HT-29 (cell line): ENCODE measurements at places on chromosomes 7 and 10.

- no peak for DNase-seq
These were observed 20.3 kb upstream of the IGF2BP3 start for GRCh38 chr7:23490357-23491135.

DNA sequence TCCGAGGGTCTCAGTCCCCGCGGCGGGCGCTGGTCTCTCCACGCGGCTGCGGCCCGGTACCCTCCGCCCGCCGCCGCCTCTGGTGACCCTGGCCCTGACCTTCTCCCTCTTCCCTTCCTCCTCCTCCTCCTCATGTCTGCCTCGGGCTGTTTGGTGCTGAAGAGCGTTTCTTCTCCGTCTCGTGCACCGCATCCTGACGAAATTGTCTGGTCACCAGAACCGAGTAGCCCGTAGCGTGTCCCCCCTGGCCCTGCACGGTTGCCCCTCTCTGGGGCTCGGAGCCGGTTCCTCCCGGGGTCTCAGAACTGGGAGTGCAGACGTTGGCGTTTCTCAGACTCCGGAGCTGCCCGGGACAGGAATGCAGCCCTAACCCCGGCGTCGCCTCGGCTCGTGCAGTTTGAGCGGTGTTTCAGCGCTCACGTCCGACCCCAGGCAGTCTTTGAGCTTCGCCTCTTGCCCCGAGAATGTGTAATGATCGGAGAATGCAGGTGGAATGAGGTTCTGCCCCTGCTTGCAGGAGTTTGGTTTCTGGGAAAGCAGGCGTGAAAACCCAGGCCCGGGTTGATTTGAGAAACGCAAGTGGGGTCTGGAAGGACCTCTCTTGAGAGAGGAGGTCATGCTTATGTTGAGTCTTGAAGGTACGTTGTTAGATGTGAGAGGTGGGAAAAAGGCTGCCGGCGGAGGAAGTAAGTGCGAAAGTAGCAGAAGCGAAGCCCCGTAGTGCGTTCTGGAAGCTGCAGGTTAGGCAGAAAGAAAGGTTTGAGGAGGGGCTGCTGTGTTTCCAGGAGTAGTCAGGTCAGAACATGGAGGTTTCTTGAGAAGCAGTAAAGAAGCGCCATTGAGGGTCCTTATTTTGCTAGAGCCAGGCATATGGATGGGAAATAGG, 743 bp downstream of the RBM17 start:
- peak; percentile 38 for DNase-seq

DNA sequence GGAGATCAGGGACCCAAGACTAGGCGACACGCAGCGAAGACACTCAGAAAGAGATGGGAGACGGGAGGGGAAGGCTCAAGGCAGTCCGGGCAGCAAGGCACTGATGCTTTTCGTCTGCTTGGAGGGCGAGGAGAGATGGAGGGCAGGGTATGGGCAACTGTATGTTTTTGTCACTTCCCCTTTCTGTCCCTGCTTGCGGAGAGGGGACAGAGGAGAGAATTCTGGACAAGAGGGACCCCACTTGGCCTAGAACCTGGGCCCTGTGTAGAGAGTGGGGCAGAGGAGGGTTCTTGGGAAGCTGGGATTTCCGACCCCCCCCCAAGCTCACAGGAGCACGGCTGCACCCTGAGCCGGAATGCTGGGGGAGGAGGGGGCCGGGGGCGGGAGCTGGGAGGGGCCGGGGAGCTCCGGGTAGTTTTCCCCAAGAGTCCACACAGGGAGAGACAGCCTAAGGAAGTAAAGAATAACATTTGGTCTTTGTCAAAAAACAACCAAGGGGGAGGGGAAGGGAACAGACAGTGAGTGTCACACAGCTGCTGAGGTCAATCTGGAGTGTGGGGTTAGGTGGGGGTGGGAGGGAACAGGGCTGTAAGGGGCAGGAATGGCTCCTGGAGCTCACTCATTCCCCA, 1.8 kb downstream of the LRCH4 start:
- DNase-seq, result no peak

- peak; percentile 50 for DNase-seq
These were observed 17.1 kb downstream of the PDSS1 start for GRCh38 chr10:26714415-26715136.

DNA sequence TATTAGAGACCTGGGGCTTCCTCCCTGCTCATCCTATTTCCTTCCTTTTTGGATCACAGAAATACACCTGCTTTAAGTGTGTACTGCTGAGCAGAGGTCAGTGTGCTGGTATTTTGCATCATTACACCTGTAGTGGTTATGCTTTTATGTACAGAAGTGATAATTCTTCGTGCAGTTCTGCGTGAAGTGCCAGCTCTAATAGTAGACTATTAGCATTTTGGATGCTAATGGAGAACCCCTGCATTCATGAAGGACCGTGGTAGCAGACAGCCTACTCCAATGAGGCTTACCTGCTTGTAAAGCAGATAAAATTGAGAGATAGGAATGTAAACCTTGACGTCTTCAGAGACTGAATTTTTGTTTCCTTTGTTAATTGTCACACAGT, 114.3 kb downstream of the CDK14 start:
- no peak for DNase-seq

GRCh38 chr10:11169976-11170375, 152.3 kb downstream of the CELF2 start:
- no peak for DNase-seq

DNA sequence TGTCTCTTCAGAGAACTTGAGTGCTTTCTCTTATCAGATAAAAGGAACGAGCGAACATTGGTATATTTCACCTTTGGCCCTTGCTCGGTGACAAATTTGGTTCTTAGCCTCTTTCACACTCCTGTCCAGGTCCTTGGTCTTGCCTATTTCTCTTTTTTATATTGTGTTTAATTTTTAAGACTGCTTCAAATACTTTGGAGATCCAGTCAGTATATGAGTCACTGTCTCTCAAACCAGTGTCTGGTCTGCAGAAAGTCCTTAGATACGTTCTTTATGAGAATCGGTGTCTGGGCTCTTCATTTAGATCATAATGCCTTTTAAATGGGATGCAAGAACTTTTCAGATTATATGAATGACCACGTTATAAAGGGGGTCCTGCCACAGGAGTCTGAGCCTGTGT, 55.0 kb downstream of the PIK3AP1 start:
- no peak for DNase-seq

- DNase-seq, result no peak
These were observed 112.3 kb downstream of the ARHGAP12 start for GRCh38 chr10:31816318-31816717.

GRCh38 chr7:134457210-134457609, 1.7 kb downstream of the AKR1B1 start:
- DNase-seq, result no peak

DNA sequence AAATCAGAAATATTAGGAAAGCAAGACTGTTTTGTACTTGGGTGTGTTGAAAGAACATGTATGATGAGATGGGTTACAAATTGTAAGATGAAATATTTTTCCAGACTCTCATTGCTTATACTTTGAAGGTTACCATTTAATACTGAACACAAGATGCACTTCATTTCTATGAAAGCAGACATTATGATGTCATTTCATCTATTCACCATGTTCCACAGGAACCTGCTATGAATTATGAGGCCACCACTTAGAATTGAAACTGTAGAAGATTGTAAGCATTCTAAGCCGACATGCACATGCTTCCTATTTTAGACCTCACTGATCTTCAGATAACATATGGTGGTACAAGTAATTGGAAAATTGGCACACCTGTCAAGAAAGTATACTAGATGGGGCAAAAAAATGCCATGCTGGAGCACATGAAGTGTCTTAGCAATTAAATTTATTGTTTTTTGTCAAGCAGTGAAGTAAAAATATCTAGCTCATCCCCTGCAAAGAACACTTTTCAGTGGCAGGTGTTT, 195.0 kb downstream of the PHF14 start:
- DNase-seq, result no peak

DNA sequence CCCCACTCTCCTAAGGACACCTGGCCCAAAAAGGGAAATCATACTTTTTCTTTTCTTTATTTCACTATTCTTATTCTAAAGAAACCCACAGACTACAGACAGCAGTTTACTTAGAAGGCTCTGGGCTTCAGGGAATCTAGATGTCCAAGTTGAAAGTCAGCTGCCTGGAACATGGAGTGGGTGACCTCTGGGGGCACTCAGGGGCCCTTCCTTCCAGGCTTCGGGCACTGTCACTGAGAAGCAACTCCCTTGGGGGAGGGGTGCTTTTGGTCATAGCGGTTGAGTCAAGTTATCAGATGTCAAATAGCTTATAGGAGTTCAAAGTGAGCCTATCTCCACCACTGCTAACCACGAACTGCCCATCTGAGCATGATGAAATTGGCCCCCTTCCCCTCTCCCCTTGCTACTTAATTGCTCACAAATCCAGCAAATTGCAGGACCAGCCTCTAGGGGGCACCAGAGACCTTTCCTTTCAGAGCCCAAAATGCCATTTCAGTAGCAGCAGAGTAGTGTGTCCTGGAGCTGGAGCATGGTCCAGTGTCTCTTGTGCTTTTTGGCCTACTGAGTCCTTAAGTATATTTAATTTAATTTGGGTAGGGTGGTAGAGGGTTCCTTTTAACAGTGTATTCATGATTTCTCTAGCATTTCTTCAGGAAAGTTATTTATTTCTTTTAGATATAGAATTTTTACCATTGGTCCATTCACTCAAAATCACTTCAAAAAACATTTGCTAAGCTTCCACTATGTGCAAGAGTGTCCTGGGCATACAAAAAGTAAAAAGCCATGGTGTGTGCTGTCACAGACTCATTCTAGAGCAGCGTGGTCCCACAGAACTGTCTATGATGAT, 463.8 kb downstream of the KCNMA1 start:
- peak; percentile 77 for DNase-seq

GRCh38 chr10:79401015-79401921, 44.2 kb downstream of the ZCCHC24 start:
- DNase-seq, result no peak

GRCh38 chr10:103663236-103663635, 169.7 kb downstream of the NEURL1 start:
- DNase-seq, result no peak

GRCh38 chr10:6739530-6740174, 159.6 kb upstream of the PRKCQ start:
- DNase-seq, result no peak

GRCh38 chr7:157004521-157005455, 5.7 kb downstream of the MNX1 start:
- no peak for DNase-seq
